ENCODE measurements at places on chromosomes 2 and 18. TPM values are rescaled to one million over a fixed set of nuclear protein-coding genes. Genes with fewer than 3 reads are reported as not detected.

GRCh38 chr2:37098416-37099118 lies 14.2 kb downstream of the GPATCH11 start:
- no peaks in the 10 kb centered on the region for H3K4me1 ChIP-seq
- H3K27me3 ChIP-seq = no peaks in the 10 kb centered on the region
- DNase-seq = no peak
- peaks cover 5% of the 10 kb centered on the region for H3K36me3 ChIP-seq

Gene KCNG2
- total RNA-seq = not detected

Gene INPP5D
- total RNA-seq = 108 TPM

Gene CAPN10
- 73.3 TPM for total RNA-seq

GRCh38 chr18:8696749-8697211 lies 8.6 kb upstream of the MTCL1 start:
- no peak overlapping the region for H3K4me3 ChIP-seq
- DNase-seq = peak; percentile 66
- H3K4me1 ChIP-seq = no peaks in the 10 kb centered on the region
- no peak overlapping the region for H3K27ac ChIP-seq
- no peaks in the 10 kb centered on the region for H3K27me3 ChIP-seq

GRCh38 chr18:60147323-60147722 lies 225.3 kb downstream of the MC4R start:
- DNase-seq = no peak
- H3K4me3 ChIP-seq = no peak overlapping the region
- H3K27me3 ChIP-seq = peaks cover 2% of the 10 kb centered on the region

DNA sequence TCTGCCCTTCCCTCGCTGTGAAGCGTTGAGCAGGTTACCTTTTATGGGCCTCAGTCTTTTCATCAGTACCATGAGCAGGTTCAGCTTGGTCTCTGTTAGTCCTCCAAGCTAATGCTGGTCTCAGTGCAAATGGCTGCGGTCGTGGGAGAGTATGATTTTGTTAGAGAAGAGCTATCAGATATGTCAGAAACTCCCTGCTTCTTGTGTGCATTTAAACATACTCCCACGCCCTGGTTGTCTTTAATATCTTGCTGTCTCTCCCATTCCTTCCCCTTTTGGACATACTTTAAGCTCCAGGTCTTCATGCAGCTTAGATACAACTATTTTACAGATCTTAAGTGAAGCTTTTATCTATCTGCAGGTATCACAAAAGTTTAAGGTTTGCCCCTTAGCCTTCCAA lies 62.9 kb downstream of the EFR3B start:
- H3K27me3 ChIP-seq = peaks cover 7% of the 10 kb centered on the region
- no peak overlapping the region for H3K4me3 ChIP-seq
- no peak overlapping the region for H3K27ac ChIP-seq
- no peaks in the 10 kb centered on the region for H3K4me1 ChIP-seq
- H3K36me3 ChIP-seq = no peaks in the 10 kb centered on the region

Gene SP140L
- total RNA-seq = 104 TPM

Gene TPRKB
- 21.3 TPM for total RNA-seq

- no peaks in the 10 kb centered on the region for H3K4me1 ChIP-seq
- no peaks in the 10 kb centered on the region for H3K27me3 ChIP-seq
- H3K36me3 ChIP-seq = no peaks in the 10 kb centered on the region
- no peak overlapping the region for H3K27ac ChIP-seq
- no peak overlapping the region for H3K4me3 ChIP-seq
Observed at GRCh38 chr2:221635949-221636348, 63.8 kb upstream of the EPHA4 start.

Gene ALPG
- total RNA-seq = not detected

- no peak overlapping the region for H3K4me3 ChIP-seq
- no peak overlapping the region for H3K27ac ChIP-seq
- no peaks in the 10 kb centered on the region for H3K27me3 ChIP-seq
Observed at GRCh38 chr2:110820128-110820527, 87.8 kb downstream of the ACOXL start.

DNA sequence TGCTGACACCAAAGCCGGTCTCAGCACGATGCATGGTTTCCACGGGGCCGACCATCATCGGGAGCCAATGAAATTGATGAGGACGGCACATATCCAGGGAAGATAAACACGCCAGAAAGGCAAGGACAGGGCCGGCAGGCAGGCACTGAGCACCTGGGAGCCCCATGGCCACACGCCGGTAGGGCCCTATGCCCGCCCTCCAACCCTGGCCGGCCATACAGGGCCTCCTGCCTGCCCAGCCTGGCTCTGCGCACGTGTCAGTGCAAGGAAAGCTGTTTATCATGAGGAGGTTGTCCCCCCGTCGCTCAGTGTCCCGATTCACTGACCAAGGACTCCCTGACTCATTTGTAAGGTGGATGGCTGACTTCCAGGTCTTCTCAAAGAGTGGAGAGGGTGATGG lies 237.5 kb downstream of the GLI2 start:
- H3K4me1 ChIP-seq = no peaks in the 10 kb centered on the region
- no peaks in the 10 kb centered on the region for H3K27me3 ChIP-seq
- no peak overlapping the region for H3K4me3 ChIP-seq
- H3K27ac ChIP-seq = no peak overlapping the region
- DNase-seq = no peak

DNA sequence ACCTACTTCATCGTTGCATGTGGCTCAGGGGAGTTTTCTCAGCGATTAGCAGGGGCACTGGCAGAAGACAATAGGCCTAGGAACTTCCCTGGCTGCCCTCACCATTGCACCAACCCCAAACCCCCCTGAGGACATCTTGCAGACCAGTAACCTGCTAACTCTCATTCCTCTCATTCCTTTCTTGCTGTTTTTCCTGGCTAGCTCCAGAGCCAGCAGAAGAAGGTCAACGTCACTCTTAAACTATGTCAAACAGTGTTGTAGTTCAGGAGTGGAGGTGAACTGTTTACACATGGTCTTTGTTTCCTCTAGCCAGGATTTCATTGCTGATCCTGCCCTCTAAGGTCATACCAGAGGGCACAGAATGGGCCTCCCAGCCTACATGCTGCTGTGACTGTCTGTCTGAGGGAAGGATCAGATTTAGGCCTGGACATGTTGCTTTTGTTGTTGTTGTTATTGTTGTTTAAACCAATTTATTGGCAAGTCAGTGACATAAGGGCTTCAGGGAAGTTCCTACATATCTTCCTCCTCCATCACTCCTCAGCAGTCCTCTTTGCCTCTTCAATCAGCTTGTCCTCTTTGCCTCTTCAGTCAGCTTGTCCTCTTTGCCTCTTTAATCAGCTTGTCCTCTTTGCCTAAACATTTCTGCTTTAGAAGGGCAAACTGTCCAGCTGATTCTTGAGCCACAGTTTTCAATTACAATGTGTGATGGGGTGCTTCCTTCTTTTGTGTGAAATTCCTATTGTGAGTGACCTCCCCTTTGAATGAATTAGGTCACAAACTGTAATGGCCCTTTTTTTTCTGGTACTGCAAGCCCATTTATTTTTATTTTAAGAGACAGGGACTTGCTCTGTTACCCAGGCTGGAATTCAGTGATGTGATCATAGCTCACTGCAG lies 471.9 kb upstream of the TNP1 start:
- H3K27ac ChIP-seq = no peak overlapping the region
- no peak overlapping the region for H3K4me3 ChIP-seq
- no peak for DNase-seq

GRCh38 chr2:143431316-143431715 lies 302.1 kb downstream of the ARHGAP15 start:
- no peak overlapping the region for H3K4me3 ChIP-seq
- H3K27me3 ChIP-seq = no peaks in the 10 kb centered on the region

Gene TIMM21
- total RNA-seq = 18.6 TPM

DNA sequence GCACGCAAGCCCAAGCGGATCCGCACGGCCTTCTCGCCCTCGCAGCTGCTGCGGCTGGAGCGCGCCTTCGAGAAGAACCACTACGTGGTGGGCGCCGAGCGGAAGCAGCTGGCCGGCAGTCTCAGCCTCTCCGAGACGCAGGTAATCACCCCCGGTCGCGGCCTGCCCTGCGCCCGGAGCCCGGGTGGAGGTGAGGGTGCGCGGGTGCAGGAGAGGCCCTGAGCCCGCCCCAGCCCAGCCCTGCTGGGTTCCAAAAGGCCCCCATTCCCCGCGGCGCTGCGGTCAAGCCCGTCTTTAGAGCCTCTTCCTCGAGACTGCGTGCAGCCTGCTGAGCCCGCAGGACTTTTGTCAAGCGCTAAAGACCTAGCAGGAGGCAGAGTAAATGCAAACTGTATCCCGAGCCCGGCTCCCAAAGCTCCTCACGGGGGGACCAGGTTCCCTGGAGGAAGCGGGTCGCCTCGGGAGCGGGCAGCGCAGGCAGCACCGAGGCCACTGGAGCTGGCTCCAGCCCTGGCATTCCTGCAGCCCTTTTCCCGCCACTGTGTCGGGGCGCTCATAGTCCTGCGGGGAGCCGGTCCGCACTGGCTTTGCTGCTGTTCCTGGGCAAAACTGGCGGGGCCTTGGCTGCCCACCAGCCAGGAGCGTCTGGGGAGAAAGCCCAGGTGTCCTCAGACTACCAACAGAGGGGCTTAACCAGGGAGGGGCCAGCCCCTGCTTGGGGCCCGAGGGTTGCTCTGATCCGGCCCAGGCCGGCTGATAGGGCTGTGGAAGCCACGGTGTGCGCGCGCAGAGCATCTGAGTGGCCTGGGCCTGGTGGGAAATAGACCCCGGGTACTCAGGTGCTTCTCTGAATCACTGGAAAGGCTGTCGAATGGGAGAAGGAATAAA lies 7.3 kb downstream of the EMX1 start:
- H3K27me3 ChIP-seq = peaks cover 23% of the 10 kb centered on the region
- H3K4me3 ChIP-seq = no peak overlapping the region
- no peak for DNase-seq
- H3K27ac ChIP-seq = no peak overlapping the region

Data from T-cell (primary cell).